ENCODE measurements at places on chromosomes 6 and 20.

GRCh38 chr20:36919715-36920333 is 31.7 kb downstream of the SAMHD1 start:
- DNase-seq, result peak; percentile 73

GRCh38 chr6:166259296-166259977 is 48.8 kb downstream of the PRR18 start:
- DNase-seq, result no peak

DNA sequence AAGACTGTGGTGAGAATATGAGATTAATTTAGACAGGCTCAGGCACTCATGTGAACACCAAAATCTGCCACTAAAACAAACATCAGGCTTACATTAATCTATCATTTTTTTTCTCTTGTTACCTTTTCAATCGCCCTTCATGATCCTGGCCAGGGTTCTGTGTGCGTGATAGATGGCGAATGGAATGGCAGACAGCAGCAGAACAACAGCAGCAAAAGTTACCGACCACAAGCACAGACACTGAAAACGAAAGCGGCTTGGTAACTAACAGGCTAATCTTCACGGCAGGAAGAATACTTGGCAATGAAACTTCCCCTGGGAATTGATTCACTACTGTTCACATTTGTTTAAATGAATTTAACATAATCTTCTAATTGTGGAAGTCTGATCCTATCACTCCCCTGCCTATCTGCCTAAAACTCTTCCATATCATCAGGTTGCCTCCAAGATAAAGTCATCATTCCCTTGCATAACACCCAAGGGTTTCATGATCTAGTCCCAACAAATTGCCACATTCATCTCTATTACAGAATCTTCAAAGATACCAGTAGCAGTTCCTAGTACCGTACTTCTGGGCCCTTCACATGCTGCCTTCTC is 28.7 kb downstream of the PTPRK start:
- no peak for DNase-seq

DNA sequence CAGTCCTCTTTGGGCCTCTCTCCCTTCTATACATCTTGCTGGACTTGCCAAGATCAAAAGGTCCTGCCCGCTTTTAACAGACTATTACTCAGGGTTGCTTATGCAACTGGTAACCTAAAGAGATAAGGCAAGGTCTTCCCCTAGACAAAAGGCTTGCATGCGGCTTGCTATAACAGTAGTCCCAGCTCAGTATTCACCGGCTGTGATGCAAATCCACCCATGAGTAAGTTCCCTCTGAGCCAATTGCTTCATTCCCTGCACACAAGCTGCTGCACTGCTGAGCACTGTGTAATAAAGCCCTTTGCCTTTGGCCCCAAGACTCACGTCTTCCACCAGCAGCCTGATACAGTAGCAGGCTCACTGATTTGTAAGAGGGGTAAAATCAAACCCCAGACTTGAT is 363.8 kb downstream of the PRKN start:
- DNase-seq, result no peak

DNA sequence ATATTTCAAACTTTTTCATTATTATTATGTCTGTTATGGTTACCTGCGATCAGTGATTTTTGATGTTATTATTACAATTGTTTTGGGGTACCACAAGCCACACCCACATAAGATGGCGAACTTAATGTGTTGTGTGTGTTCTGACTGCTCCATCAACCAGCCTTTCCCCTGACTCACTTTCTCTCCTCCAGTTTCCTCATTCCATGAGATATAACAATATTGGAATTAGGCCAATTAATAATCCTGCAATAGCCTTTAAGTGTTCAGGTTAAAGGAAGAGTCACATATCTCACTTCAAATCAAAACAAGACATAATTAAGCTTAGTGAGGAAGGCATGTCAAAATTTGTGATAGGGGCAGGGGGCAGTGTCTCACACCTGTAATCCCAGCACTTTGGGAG is 16.3 kb upstream of the POPDC3 start:
- DNase-seq, result no peak

DNA sequence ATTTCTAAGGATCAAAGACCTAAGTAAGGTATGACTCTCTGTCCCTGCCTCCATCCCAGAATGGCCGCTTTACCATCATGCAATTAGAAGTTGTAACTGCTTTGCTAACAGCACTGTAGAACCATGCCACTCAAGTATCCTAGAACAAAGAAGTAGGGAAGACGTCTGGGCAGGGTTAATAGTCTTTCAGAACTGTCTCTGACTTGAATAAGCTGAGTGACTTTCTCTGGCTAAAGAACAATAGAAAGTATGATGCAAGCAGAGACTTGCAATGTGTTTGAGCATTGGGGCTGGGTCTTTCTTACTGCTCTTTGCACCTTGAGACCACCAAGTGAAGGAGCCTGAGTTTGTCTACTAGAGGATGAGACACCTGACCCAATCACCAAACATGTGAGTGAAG is 279.6 kb upstream of the JAG1 start:
- no peak for DNase-seq
